Activated T-helper 1 cell treated with anti-CD3 and anti-CD28 coated beads, Interleukin-2, amount 50 U/mL, for 16 hours (primary cell): ENCODE measurements at places on chromosomes 5 and 9.

DNA sequence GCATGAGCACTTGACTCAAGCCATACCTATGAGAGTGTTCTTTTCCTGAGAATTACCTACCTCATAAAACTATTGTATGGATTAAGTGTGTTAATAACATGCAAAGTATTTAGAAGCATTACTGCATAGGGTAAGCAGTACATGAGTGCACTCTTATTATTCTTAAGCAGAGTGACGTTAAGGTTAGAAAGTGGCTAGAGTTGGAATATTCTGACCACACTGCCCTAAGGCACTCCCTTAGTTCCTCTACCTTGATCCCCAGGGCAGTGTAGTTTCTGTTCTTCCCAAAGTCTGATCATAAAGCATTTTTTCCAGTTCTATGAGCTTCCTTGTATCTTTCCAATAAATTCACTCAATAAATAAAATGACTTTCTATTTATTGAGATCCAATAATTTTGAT, 189.2 kb downstream of the PCSK1 start:
- no peak for DNase-seq

GRCh38 chr9:100619665-100620064, 41.8 kb downstream of the CAVIN4 start:
- DNase-seq, result no peak

- DNase-seq, result no peak
Measured at GRCh38 chr9:107487521-107488374, 1.8 kb downstream of the KLF4 start.

- DNase-seq, result no peak
Measured at GRCh38 chr9:95045751-95046150, 271.8 kb downstream of the FANCC start.
